GM19239 (cell line): ENCODE measurements at places on chromosomes 4 and X.

DNA sequence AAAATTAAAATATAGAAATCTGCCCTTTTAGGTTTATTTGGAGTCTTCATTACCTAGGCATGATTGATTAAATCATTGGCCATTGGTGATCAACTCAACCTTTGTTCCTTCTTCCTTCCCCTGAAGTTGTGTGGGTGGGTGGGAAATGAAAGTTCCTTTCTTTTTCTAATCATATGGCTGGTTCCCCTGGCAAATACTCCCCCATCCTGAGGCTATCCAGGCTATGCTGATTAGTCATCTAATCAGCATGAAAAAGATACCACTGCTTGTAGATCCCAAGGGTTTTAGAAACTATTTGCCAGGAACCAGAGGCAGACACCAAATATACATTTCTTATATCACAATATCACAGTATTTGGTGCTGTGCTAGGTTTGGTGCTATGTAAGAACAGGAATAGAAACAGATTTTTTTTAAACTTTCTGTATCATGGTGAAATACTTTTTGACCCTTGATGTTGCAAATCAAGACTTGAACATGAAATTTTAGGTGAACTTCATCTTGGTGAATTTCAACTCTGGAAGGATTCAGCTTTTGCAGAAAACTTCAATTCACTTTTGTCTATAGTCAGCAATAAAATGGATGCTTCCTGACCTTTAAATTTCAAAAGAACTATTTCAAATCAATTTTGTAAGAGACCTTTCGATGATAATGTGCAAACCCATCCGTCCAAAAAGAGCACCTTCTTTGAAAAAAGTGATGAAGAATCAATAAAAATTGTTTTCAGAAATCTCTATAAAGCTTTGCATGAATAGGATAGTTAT lies 71.1 kb downstream of the CCSER1 start:
- DNase-seq, result no peak

GRCh38 chr4:155587766-155588165 lies 78.9 kb upstream of the GUCY1A1 start:
- no peak for DNase-seq

GRCh38 chr4:90025248-90025647 lies 101.9 kb upstream of the CCSER1 start:
- DNase-seq, result no peak

DNA sequence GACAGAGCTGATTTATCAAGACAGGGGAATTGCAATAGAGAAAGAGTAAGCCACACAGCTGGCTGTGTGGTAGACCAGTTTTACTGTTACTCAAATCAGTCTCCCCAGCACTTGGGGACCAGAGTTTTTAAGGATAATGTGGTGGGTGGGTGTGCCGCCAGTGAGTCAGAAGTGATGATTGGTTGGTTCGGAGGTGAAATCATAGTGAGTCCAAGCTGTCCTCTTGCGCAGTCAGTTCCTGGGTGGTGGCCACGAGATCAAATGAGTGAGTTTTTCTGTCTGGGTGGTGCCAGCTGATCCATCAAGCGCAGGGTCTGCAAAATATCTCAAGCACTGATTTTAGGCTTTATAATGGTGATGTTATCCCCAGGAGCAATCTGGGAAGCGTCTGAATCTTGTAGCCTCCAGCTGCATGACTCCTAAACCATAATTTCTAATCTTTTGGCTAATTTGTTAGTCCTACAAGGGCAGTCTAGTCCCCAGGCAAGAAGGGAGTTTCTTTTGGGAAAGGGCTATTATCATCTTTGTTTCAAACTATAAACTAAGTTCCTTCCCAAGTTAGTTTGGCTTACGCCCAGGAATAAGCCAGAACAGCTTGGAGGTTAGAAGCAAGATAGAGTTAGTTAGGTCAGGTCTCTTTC lies 44.0 kb upstream of the PPP1R2C start:
- no peak for DNase-seq

DNA sequence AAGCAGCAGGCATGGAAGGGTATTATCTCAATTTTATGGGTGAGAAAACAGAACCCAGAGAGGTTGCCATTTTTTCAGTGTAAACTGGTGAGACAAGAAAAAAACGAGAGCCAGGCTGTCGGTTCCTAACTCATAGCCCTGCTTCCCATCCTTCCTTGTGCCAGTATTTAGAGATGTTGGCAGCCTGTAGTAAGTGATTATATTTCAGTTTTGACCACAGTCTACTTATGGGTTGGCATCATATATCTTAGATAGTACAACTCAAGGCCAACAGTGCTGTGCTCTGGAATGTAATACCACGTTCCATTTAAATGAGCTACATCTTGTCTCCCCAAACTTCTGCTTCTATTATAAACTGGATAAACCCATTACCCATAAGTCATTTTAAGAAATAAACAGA lies 40.8 kb downstream of the XK start:
- DNase-seq, result no peak

DNA sequence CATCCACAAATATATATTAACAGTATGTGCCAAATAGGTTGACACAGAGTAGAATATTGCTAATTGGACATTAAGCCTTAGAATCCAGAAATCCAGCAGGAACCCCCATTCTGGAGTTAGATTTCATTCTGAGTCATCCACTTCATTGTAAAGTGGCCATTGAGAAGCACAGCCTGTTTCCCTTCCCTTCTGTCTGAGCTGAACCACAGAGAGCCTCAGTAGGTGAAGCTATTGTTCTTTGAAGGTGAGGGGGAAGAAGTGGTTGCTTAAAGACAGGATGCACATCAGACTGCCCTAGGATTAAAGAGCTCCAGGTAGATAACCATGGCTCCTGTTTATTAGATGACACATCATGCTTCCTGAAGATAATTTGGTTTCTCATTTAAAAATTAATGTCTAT lies 30.6 kb upstream of the MCF2 start:
- no peak for DNase-seq

DNA sequence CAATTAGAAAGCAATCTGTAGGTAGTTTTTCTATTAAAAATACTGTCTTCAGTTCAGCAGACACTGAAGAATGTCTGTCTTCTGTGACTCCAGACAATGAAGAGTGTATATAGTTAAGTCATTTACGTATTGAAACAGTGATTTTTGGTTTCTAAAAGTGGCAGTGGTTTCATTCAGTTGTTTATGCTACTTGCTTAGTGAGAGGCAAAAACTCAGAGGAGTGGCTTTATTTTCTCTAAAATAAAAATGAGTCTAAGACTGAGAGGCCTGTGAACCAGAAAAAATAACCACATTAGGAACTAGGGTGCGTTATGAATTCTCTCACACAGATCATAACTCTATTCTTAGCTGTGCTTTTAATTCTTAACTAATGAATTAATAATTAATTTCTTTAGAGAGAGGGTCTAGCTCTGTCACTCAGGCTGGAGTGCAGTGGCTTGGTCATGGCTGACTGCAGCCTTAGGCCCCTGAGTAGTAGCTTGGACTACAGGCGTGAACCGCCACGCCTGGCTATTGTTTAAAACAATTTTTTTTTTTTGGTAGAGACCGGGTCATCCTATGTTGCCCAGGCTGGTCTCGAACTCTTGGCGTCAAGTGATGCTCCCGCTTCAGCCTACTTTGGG lies 31.4 kb downstream of the FREM3 start:
- peak; percentile 3 for DNase-seq

GRCh38 chr4:41815473-41815872 lies 66.9 kb upstream of the PHOX2B start:
- no peak for DNase-seq

- no peak for DNase-seq
Observed at GRCh38 chrX:10811111-10811510, 190.7 kb upstream of the MID1 start.

DNA sequence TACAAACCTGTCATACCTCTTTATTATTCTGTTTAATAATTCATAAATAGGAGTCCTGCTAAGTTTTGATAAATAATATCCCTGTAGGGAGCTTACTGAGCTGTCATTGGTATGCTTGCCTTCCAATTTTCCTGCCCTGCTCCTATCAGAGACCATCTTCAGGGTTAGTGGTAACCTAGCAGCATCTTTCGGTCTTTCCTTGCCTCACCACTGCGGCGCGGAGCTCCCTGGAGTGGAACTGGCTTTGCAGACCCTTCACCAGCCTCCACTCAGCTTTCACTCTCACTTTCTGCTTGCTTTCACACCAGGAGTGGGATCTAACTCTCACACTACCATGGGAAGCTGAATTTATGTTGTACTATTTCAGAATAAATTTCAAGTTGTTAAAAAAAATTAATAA lies 481.7 kb upstream of the ATOH1 start:
- DNase-seq, result no peak

DNA sequence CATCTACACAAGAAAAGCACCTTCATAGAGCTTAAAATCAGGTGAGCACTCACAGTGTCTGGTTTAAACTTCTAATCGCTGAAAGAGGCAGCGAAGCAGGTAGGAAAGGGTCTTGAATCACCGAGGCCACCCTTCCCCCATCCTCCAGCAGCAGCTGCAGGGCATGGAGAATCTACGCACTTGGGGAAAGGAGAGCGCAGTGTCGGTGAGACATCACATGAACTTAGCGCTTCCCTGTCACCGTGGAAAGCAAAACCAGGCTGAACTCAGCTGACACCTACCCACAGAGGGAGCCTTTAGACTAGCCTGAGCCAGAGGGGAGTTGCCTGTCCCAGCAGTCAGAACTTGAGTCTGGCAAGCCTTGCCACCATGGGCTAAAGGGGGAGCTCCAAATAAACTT lies 197.2 kb upstream of the ZFP42 start:
- no peak for DNase-seq

GRCh38 chr4:137678796-137679195 lies 146.5 kb upstream of the PCDH18 start:
- no peak for DNase-seq
